ENCODE measurements at places on chromosomes 4 and X. TPM values are rescaled to one million over a fixed set of nuclear protein-coding genes. Genes with fewer than 3 reads are reported as not detected.

DNA sequence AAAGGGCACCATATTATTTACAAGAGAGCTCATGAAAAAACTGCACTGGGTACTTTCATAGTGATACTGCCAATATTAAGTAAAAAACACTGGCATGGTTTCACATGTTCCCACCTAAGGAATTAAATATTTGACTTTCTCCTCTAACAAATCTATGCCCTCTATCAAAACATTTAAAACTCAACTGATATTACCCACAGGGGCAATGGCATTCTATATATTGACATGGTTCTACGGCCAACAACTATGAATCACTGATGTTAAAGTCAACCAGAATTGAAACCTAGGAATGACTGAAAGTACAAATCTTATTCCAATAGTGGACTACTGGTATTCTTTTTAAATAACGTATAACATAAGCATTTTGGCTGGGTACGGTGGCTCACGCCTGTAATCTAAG is 28.2 kb downstream of the PHKA2 start:
- DNase-seq: no peak

- DNase-seq: no peak
These were observed 152.3 kb downstream of the DCLK2 start for GRCh38 chr4:150230561-150230960.

GRCh38 chr4:112848911-112849310 is 200.5 kb upstream of the ANK2 start:
- DNase-seq: no peak

GRCh38 chr4:87633243-87633642 is 16.8 kb upstream of the DMP1 start:
- no peak for DNase-seq

DNA sequence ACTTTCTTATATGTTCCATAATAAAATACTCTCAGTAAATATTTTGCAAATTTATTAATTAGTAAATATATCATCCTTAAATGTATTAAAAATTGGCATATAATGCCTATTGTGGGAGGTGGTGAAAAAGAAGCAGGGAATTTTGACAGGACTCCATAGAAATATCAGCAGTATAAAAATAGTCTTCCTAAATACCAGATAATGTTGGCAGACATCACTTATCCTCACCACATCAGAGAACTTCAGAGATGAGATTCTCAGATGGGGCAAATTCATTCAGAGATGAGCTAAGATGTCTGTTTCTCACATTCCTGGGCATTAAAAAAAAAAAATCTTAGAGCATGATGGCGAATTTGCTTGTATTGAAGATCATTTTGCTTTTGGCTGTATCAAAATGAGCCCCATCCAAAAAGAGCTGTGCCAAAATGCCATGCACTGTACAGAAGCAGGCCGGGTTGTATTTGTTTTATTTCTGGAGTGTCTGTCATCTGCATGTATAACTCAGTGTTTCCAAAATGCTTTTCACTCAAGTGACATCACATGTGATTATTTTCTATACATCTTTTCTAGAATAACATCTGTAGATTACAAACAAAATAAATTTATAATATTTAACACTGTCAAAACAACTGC is 41.7 kb downstream of the ATP8A1 start:
- DNase-seq: no peak

The STAP1 gene
- 0.23 TPM for polyA plus RNA-seq

The EDA gene
- polyA plus RNA-seq: 6.1 TPM

The GPAT3 gene
- 20.4 TPM for polyA plus RNA-seq

The SFRP2 gene
- polyA plus RNA-seq: 16.5 TPM

All from right renal cortex interstitium (tissue), 3 donors.